ENCODE measurements at places on chromosomes 1 and 21.
A peak's percentile ranks its signal among the peaks of the same experiment; 100 is the strongest.

GRCh38 chr1:92736395-92736794 is 48.5 kb downstream of the EVI5 start:
- no peak for DNase-seq

GRCh38 chr1:20290624-20291597 is at the start of gene VWA5B1:
TSS of gene VWA5B1 (plus strand) at chr1:20290875. CDS start at chr1:20310602, 19,727 bp downstream.
- DNase-seq = peak; percentile 61

GRCh38 chr1:213940947-213941346 is 46.8 kb upstream of the PROX1 start:
- DNase-seq = no peak

GRCh38 chr1:171372418-171373084 is 58.6 kb downstream of the FMO4 start:
- no peak for DNase-seq

- DNase-seq = no peak
Observed at GRCh38 chr1:7594714-7595295, 176.3 kb upstream of the VAMP3 start.

- no peak for DNase-seq
Observed at GRCh38 chr1:6152181-6152580, 27.9 kb downstream of the CHD5 start.

DNA sequence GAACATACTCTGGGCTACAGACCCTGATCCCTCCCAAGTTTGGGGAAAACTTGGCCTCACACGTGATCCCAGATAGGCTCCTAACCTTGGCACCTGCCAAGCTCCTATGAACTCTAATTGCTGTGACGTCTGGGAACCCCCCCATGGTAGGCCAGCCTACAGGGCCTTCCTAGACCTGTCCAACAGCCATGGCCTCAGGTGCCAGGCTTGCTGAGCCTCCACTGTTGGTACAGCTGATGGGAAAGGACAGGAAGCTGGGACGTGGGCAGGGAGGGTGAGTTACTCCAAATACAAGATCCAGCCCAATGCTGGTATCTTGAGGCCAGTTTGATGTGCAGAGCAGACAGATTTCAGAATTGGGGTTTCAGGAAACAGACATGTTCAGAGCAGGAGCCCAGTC is 19.1 kb downstream of the SMIM12 start:
- no peak for DNase-seq

DNA sequence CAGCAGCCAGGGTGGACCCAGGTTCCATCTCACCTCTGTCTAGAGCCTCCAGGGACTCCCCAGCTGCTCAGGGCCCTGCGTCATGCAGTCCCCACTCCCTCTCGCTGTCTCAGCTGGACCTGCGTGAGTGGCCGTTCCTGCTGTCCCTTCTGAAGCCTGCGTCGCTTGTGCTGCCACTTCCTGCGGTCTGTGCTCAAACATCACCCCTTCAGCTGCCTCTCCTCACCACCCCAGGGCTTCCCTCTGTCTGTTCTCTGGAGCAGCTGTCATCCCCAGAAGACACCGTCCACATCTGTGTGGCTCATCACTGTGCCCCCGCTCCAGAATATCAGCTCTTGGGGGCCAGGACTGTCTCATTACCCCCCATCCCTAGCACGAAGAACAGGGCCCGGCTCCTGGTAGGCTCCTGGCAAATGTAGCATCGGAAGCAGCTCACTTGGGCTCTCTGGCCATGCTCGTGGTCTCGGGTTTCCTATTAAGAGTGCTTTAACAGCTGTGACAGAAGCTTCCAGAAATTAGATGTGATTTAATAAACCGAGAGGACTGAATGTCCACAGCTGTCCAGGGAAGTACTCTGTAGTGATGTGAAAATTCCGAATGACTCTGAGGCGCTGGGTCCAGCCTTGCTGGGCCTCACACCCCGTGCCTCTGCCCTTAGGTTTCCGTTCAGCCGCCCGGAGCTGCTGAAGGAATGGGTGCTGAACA is 3.3 kb downstream of the THAP3 start:
- no peak for DNase-seq

- no peak for DNase-seq
Observed at GRCh38 chr1:226845624-226846023, 24.8 kb upstream of the PSEN2 start.

- DNase-seq = no peak
Observed at GRCh38 chr1:54227891-54228310, 27.9 kb downstream of the MRPL37 start.

- DNase-seq = no peak
Observed at GRCh38 chr1:54367613-54368012, 38.6 kb downstream of the SSBP3 start.

- peak; percentile 64 for DNase-seq
Observed at GRCh38 chr1:34739613-34740012, 15.2 kb upstream of the GJB5 start.

GRCh38 chr1:158199849-158200248 is 19.2 kb downstream of the CD1D start:
- no peak for DNase-seq

- no peak for DNase-seq
Observed at GRCh38 chr1:245698116-245698515, 543.3 kb downstream of the KIF26B start.

DNA sequence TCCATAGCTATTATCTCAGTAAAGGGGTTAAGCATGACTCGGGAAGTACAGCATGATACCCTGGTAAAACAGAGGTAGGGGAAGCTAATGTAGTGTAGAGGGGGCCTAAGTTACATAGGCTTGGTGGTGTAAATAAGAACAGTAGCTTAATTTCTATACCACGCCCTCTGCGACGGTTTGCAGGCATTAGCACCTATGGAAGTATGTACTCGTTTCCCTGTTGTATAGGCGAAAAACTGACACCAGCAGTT is 470 bp upstream of the NAXE start:
- DNase-seq = no peak

GRCh38 chr1:53575141-53575954 is 116.1 kb downstream of the DMRTB1 start:
- no peak for DNase-seq

GRCh38 chr21:28949318-28949717 is 43.4 kb downstream of the LTN1 start:
- DNase-seq = no peak

GRCh38 chr1:204640578-204640977 is 45.0 kb downstream of the LRRN2 start:
- DNase-seq = no peak

GRCh38 chr1:153649863-153650235 is 8.7 kb upstream of the SNAPIN start:
- DNase-seq = peak; percentile 95

GRCh38 chr1:221439008-221439746 is 302.7 kb downstream of the DUSP10 start:
- DNase-seq = no peak

- no peak for DNase-seq
Observed at GRCh38 chr1:71502006-71502405, 421.2 kb upstream of the ZRANB2 start.

- DNase-seq = no peak
Observed at GRCh38 chr1:217049721-217050120, 326.5 kb upstream of the ESRRG start.

DNA sequence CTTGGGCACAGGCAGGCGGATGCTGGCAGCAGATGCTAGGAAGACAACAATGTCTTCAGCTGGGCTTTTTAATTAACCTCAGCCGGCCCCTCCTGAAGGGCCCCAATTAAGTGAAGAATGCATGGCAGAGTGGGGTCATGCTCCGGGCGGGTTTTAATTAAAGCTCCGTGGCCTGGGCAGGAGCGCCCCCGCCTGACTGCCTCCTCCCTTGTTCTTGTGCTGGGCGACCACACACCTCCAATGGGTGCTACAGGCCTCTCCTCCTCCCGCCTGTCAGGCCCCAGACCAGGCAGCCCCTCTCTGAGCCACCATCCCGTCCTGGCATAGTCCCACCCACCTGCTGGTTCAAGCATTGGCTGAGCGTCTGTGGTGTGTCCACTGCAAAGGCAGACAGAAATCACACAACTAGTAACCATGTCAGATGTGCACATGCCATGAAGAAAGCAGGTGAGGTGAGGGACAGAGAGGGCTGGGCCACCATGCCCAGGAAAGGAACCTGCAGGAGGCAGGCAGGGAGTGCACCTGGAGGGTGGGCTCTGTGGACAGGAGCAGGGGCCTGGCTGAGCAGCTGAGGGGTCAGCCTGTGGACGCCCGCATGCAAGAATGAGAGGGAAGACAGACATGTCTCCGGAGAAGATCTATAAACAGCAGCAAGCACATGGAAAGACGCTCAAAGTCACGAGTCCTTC is 8.5 kb upstream of the ARF1 start:
- DNase-seq = peak; percentile 23

DNA sequence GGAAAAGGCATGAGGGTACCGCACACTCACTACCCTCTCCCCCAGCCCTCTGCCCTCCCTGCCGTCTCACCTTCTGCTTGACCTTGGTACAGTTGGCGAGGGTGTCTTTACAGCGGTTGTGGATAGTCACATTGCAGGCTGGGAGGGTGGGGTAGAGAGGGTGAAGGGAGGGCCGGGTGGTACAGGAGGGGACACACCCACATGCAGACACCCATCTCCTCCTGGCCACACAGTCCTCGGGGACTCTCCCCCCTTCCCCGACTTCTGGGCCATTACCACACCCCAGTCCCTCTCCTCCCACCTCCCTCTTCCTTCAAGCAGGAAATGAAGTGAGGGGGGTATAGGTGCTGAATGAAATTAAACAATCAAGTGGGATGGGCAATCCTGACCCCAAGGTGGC is 11.6 kb downstream of the ARHGEF2 start:
- DNase-seq = no peak

DNA sequence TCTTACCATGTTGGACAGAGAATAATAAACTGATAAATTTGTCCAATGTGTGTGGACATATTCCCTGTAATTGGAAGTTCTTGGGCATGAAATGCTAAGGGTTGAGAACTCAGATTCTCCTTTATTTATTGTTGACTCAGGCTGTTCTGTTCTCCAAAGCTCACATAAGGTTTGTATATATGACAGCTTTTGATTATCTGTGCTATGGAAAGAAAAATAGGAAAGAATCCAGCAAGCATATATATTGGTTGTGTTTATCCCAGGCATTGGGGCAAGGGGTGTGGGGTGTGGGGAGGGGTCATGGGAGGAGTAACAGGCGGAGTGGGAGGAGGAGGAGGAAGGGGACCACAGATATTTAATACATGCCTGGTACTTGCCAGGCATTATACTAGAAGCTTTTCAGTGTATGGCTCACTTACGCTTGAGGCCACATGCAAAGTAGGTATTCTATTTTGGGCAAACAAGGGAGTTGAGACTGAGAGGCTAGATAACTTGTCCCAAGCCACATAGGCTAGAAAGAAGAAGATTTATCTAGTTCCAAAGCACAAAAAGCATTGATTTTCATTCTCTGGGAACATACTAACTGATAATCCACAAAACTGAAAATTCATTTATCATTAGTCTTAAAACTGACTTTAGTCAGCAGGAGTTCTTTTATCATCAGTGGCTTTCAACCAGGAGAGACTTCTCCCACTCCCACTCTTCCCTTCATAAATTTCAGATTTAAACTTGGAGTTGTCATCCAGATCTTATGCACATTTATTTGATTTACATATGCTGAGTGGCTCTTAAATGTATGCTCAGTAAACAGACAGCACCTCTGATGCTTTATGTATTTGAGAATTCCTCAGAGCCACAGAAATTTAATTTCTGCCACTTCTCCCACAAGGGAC is 27.2 kb downstream of the NGF start:
- DNase-seq = no peak

GRCh38 chr1:221487781-221488524 is 253.9 kb downstream of the DUSP10 start:
- no peak for DNase-seq

DNA sequence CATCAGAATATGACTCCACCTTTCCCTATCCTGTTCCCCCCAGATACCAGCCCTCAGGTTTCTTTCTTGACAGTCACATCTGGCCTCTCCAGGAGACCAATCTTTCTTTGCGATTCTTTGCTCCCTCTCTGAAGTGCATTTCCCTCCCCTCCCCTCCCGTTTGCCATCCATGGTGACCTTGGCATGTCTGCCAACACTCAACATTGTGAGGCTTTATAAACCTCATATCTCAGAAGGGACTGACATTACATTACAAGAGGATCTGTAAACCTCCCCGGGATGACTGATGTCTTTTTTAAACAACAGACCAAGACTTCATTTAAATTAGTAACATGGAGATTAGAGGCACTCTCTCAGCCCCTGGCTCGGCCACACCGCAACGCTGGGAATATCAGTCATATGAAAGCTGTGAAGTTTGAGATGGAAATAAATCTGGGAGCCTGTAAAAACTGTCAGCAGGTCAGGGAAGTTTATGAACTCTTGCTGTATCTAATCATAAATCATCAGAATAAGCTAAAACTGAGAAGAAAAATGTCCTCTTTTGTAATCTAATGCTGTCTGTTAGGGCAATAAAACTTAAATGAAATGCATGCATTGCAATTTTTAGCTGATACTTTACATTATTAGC is 401.7 kb upstream of the PROX1 start:
- no peak for DNase-seq

GRCh38 chr1:156510709-156511108 is 10.1 kb upstream of the MEF2D start:
- no peak for DNase-seq

GRCh38 chr1:155226188-155226909 is 17.9 kb downstream of the MTX1 start:
- DNase-seq = peak; percentile 87

DNA sequence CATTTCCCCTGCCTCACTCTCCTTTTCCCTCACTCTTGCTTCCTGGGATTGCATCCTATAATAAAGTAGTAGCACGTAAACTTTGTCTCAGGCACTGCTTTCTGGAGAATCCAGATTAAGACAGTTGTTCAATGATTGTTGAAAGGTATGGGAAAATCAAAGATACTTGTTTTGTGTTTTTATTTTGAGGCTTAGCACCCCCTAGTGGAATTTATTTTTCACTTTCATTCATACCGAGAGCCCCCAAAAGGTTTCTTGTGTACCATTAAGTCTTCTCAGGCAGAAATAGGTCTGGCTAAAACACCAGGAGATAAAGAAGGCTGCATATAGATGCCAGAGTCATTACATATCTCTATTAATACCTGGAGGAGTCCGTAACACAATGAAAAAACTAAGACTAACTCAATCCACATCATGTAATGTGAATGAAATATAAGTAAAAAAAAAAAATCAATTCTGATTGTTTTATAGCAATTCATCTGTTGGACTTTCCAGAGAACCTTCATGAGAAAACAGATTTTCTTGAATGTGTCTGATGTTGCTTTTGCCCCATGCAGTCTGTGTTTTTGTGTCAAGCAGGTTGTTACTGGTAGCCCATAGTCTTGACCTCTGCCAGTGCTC is 103.5 kb downstream of the RPE65 start:
- DNase-seq = peak; percentile 30

- peak; percentile 49 for DNase-seq
Observed at GRCh38 chr1:54487571-54488050, 60.4 kb upstream of the ACOT11 start.

GRCh38 chr1:43194509-43194908 is 22.4 kb downstream of the CFAP57 start:
- DNase-seq = no peak

- DNase-seq = no peak
Observed at GRCh38 chr1:35452106-35452774, 105.0 kb downstream of the KIAA0319L start.

- no peak for DNase-seq
Observed at GRCh38 chr1:24101796-24102586, 9.9 kb downstream of the MYOM3 start.

DNA sequence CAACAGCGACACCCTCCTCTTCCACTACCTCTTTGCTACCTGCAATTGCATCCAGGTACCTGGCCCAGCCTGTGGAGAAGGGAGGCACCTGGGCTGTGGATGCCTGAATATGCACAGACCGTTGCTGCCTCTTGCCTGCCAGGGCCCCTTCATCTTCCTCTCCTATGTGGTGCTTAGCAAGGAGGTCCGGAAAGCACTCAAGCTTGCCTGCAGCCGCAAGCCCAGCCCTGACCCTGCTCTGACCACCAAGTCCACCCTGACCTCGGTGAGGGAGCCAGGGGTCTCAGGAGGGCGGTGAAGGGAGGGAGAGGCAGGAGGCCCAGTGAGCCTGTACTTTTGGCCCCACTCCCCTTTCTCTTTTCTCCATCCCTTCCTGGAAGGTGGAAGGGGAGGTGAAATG is 11.5 kb downstream of the PSRC1 start:
- DNase-seq = no peak

Data from NCI-H1092 treated with DMSO at 0.1 percent for 48 hours (cell line).